ENCODE measurements at places on chromosomes 7 and 10.

DNA sequence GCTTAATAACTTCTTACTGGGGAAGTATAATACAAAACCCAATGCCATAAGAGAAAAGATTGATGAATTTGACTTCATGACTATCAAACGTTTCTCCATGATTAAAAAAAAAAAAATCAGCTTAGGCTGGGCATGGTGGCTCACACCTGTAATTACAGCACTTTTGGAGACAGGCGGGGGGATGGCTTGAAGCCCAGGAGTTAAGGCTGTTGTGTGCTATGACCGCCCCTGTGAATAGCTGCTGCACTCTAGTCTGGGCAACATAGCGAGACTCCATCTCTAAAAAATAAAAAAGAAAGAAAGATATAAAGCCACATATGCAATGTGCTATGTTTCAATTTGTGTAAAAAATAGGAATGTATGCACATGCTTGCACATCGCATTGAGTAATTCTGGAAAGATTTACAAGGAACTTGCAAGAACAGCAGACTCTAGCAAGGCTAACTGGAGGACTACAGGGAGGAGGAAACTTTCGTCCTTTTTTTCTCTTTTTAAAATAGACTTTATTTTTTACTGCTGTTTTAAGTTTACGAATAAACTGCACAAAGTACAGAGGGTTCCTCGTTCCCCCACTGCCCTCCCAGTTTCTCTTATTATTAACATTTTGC is 10.3 kb upstream of the RARRES2 start:
- DNase-seq: no peak

- no peak for DNase-seq
Measured at GRCh38 chr10:71973777-71974488, 9.7 kb downstream of the CHST3 start.

GRCh38 chr7:22287412-22287811 is 69.5 kb downstream of the RAPGEF5 start:
- no peak for DNase-seq

DNA sequence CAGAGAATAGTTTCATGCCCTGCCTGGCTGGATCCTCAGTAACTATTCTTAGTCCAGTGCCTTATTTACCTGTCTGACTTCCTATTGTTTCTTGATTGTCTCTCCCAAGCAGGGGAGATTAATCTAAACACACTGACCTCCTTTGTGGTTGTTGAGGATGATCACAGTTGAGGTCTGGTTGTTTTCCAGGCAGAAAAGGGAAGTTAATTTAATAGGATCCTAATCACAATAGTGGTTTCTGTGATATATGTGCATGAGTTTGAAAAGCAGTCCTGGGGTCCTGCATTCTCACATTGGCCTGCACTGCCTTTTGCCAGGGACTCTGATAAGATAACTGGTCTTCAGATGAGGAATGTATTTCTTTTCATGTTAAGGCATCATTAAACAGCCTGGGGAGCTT is 130.1 kb downstream of the SND1 start:
- DNase-seq: no peak

GRCh38 chr7:5462216-5462615 is 38.6 kb upstream of the TNRC18 start:
- DNase-seq: no peak

- no peak for DNase-seq
Measured at GRCh38 chr10:44334621-44335184, 50.2 kb downstream of the CXCL12 start.

DNA sequence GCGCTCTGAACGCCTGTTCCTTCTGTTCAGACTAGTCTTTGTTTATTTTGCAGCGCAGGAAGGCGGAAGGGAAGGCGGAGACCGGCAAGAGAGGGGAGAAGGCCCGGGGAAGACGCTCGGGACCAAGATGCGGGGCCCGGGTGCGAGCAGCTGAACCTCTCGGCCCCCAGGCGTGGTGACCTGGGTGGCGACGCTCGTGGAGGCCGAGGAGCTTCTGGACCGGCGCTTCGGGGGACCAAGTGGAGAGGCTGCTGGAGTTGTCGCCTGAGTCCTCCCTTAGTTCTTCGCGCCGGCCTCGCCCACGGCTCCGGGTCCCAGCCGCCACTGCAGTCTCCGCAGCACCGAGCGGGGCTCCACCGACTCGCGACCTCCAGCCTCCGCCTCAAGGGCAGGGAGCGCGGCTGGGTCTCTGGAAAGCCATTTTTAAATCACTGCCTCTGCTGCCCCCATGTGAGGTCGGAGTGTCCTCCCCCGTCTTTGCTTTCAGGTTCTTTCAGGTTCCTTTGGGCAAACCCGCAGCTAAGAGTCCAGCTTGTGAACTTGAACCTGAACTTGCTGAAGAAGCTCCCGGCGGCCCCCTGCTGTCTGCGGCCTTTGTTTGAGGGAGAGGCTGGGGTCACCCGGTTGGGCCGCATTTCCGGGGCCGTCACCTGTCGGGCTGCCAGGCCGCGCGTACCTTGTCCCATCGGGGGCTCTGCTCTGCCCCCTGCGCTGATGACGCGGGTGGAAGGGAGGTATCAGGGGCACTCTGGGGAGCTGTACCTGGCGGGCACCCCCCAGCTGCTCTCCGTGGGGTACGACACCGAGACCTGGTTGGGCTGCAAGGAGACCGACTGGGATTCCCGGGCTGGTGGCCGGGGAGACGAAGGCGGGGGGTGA is 136.0 kb downstream of the KIF20B start:
- DNase-seq: peak; percentile 7

GRCh38 chr7:133070562-133070961 is 11.3 kb downstream of the CHCHD3 start:
- DNase-seq: no peak

- no peak for DNase-seq
Measured at GRCh38 chr7:48245751-48246472, 74.7 kb downstream of the ABCA13 start.

- peak; percentile 1 for DNase-seq
Measured at GRCh38 chr10:91410638-91411371, 661 bp downstream of the HECTD2 start.

DNA sequence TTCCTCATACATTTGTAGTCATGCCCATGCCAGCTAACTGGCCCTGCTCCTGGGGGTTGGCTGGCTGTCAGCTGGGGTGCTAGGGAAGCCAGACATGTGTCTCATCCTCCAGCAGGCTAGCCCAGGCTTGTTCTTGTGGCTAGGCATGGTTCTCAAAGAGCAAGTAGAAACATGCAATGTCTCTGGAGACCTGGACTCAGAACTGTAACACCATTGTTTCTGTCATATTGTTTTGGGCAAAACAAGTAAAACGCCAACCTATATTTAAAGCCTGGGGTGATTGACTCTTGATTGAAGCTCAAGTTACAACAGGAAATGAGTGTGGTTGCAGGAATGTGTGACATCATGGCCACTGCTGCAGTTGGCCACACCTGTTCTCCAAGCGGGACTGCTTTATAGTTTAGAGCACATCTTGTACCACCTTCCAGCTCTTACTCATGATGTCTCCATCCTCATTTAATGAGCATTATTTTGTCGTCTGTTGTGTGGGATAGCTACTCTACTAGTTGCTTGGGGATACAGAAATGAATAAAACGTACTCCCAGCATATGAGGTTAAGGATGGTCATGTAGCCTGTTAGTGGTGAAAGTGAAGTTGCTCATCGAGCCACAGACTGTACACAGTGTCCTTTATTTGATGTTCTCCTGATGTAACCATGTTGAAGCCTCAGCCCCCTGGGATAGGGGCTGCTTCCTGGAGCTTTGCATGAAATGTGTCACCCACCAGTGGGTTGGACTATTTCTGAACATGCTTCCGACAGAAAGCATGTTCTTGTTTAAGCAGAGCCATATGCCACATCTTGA is 168.4 kb downstream of the SORCS3 start:
- DNase-seq: no peak
